NCI-H1417 (cell line): ENCODE measurements at places on chromosomes 1 and 21.

DNA sequence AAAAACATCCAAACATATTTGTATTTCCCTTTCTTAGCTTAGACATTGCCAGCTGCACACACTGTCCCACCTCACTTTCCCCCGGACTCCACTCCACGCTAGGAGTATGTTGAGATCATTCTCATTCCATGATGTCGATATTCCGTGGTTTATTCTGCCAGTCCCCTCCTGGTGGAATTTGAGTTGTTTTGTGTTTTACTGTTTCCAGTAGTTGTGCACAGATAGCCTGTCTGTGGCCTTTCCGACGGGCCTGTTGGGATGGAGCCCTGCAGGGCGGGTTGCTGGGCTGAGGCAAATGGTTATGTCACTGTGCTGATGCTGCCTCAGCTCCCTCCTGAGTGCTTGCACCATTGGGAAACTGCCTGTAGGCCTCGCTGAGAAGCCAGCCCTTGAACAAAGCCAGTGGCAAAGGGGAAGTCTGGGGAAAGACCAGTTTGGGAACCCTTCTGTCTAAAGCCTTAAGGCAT is 12.8 kb downstream of the TRAPPC10 start:
- no peak for DNase-seq

DNA sequence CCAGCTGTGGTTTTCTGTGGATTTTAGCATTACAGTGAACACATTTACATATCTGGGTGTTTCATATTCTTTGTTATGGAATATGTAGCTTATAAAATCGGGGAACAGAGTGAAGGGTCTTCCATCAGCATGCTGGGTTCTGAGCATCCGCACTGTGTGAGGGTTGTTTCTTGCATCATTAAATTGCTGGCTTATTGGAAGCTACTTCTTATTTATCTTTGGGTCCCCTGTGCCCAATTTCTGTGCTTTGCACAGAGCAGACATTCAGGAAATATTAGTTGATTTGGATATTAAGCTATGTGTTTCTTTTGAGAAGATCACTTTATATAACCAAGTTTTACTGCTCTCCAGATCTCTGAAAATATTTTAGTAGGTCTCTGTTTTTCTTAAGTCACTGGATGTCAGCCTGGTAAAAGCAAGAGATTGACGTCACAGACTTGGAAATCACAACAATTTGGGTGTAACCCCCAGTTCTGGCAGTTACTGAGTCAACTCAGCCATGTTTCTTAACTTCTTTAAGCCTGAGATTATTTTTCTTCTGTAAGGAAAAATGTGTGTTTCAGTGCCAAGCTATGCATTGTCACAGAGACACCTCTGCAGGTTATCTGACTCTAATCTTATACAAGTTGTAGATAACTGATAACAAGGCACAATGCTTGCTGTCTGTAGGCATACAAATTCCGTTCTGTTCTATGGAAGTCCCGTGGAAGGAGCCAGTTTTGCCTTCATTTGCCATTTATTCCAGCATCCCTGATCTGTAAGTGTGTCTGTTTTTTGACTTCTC is 258.3 kb upstream of the KAZN start:
- DNase-seq: no peak

DNA sequence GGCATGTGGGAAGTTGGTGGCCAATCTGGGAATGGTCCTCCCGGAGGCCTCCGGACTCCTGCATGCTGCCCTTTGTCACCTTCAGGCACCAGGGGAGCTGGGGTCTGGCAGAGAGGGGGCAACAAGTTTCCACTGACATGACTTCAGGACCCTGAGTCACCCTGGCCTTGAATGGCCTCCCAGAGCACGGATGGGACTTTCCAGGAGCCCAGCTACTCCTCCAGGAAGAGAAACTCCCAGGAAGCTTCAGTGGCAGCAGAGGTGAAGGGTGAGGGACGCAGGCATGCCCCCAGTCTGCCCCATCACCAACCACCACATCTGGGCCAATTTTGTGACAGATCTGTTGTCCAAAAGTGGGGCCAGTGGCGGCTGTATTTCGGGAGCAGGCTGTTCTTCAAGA is 55.9 kb upstream of the WASF2 start:
- DNase-seq: no peak

DNA sequence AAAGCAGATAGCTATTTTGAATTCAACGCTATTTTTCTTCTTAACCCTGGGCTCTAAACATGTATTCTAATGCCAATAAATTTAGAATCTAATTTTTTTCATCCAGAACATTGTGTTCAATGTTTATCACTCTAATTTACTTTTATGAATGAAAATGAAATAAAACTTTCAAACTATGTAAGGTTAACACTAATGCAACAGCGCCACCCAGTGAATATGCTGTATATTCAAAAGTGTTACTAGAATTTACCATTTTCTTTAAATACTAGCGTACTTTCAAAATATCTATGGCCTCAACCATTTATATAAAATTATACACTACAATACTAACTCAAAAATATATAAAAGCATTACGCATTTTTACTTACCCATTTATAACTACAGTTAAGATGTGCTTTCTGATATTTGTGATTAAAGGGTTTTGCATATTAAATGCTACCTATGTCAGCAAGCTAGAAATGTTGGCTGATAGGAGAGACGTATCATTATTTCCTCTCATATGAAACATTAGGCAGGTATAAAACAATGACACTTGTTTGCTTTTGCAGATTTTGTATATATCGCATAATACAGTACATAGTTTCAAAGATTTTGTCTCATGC is 5.9 kb upstream of the NUF2 start:
- peak; percentile 5 for DNase-seq

DNA sequence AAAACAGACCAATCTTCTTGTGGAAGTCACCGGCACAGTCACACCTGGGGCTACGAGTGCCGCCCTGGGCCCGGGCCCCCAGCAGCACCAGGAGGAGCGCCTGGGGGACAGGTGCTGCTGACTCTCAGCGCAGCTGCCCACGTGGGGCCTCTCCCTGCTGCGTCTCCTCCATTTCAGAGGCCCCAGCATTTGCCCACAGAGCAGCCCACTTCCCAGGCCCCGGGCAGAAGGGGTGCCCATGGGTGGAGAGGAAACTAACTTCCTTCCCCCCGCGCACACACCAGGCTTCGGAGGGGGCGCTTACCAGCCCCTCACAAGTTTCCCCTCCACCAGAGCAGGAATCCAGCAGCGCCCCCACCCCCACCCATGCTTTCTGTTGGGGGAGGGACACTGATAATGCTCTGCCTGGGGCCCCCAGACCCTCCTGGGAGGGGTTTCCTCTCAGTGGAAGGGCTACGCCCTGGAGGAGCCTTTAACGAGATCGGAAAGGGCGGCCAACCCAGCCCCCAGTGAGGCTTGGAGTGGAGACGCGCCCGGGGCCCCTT is 440 bp downstream of the TNFRSF25 start:
- no peak for DNase-seq

DNA sequence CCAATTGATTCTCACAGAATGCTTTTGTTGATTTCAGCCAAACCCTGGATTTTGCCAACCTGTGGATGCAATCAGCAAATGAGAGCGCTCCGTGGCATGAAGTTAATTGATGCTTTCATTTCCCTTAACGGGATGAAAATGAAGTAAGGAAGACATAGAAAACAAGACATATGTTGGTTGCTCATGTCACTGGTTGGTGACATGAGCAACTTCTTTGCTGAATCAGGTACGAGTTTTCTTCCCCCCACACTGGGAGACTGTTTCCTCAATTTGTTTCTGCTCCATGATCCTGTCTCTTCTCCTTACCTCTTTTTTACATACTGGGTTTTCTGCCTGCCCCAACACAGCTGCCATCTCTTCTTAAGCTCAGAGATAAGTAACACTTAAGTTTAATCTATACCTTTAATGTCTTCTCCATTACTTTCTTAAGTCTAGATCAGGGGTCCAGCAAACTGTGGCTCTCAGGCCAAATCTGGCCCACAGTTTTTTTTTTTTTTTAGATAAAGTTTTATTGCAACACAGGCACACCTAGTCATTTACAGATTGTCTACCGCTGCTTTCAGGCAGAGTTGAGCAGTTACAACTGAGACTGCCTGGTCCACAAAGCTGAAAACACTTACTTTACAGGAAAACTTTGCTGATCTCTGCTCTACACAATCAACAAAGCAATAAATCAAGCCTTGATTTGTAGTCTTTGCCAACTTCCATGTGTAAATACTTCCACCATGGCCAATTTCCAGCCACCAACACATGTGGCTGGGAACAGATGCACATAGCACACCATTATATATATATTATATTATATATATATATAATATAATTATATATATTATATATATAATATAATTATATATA is 13.3 kb downstream of the GPR157 start:
- no peak for DNase-seq

GRCh38 chr1:201559679-201560162 is 20.8 kb downstream of the NAV1 start:
- DNase-seq: peak; percentile 89

- DNase-seq: no peak
Measured at GRCh38 chr1:41515131-41515678, 30.7 kb upstream of the EDN2 start.

DNA sequence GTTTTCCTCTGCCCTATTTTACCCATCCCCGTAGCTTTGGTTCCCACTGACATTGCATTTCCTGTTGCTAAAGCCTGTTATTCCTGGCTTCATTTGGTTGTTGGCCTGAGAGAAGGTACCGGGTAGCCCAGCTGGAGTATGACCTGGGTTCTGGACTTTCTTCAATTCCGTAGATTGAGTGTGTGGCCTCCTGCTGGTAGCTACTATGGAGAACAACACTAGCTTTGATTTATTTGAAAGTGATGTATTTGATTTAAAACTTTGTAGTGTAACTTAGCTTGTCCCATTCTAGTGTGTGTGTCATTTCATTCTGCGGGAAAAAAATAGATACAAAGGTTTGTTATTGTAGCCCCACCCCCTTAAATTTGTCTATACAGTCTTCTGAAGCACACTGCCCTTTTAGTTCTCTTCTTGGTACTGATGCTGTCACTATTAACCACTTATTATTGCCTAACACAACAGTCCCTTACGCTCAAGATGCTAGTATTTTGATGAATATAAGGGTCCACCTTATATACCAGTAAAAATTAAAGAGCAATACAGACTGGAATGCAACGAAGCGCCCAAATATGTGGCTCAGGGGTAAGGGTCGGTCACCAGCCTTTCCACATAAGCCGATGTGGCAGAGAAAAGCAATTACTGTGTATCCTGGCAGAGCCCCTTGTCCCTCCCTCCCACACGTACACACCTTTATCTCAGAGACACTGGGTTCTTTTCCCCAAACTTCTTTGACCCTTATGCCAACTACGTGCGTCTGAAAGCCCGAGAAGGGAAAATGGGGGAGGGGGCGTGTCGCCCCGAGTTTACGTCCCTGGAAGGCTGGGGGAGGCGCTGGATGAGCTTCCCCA is 643 bp upstream of the MOV10 start:
- DNase-seq: peak; percentile 36

DNA sequence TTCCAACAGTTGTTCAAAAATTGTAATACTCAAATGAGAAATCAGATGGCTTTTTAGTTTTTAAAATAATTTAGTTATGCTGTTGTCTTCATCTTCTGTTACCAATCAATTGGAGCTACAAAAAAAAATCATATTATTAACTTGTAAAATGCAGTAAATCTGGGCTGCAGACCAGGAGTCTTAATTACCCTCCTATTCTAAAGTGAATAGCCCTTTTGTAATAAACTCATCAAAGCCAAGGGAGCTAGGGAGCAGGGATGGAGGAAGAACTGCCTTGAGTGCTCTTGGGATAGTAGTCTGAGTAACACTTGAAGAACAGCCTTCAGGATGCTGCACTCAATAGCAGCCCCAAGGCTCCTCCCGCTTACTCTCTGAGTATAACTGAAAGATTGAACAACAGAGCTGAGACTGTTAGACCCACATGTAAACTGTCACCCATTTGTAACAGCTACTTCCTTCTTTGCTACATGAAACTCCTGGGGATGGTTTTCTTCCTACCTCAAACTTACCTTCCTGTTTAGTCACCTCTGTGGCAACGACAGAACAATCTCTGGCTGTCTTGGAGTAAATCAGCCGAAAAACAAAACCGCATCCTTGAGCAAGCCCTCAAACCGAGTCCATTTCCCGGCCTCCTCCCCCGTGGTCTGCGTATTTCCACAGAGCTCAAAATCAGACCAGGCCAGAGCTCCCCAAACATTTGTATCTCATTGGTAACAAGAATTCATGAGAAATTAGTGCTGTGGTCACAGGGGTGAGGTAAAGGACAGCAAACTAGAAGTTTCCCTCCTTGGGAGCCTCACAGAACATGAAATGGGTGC is 55.9 kb downstream of the CD58 start:
- no peak for DNase-seq

DNA sequence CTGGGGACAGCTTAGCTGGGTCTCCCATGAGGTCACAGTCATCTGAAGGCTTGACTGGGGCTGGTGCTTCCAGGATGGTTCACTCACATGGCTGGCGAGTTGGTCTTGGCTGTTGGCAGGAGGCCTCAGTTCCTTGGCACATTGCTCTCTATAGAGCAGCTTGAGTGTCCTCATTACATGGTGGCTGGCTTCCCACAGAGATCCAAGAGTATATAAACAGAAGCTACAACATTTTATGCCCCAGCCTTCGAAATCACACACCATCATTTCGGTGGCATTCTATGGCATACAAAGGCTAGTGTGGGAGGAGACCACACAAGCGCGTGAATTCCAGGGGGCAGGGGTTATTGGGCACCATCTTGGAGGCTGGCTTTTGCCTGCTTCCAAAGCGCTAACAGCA is 63.0 kb downstream of the ALPL start:
- no peak for DNase-seq

- DNase-seq: peak; percentile 90
Measured at GRCh38 chr1:50976890-50977574, 7.0 kb downstream of the CDKN2C start.

GRCh38 chr21:29072873-29073221 is 601 bp downstream of the CCT8 start:
- no peak for DNase-seq
